ENCODE measurements at places on chromosomes 1 and 21.

- no peak for DNase-seq
These were observed 6.0 kb upstream of the TNFRSF25 start for GRCh38 chr1:6471970-6472368.

GRCh38 chr1:207933205-207933800 is 22.4 kb upstream of the CD34 start:
- no peak for DNase-seq

- no peak for DNase-seq
These were observed 24.4 kb downstream of the CRYAA start for GRCh38 chr21:43193088-43193650.

DNA sequence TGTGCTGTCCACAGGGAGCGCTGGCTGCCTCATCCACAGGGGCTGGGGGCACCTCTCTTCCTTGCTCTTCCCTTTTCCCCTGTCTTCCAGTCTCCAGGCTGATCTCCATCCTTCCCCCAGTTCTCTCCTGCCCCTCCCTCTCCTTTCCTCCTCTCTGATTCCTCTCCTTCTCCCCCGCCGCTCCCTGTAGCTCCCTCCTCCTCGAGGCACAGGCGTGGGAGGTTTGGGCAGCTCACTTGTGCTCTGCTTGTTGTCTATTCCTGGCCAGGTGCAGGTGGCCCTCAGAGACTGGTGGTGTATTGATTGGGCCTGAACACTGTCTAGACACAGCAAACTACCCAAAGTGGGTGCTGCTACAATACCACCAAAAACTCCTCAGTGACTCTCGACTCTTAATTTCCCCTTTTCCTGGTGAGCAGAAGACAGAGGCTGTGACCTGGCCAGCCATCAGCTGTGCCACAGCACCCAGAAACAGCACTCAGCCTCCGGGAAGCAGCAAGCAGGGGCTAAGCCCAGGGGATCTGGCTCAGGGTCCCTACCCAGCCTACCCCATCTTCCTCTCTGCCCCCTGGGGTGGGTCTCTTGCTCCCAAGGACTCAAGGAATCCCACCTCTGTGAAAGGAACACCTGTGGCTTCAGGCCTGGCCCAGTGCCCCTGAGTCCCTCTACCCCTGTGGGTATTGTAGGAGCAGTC is 93.3 kb downstream of the DDX20 start:
- DNase-seq = no peak

- no peak for DNase-seq
These were observed 221.2 kb downstream of the DISC1 start for GRCh38 chr1:231847612-231848397.

- no peak for DNase-seq
These were observed 92.6 kb downstream of the ATG4C start for GRCh38 chr1:62876535-62876934.

DNA sequence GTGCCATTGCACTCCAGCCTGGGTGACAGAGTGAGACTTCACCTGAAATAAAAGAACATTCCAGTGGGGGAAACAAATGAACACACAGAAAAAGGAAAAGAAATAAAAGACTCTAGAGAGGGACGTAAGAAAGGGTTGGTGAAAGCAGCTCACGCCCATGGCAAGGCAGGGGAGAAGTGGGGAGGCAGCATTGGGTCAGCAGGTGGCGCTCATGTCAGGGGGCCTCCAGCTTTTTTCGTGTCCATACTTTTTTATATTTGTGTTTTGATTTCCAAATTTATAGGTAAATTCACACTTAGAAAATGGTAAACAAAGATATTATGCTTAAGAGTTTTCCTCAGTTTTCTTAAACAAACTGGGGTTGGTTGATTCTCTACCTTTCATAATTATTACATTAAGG is 45.5 kb downstream of the VPS13D start:
- DNase-seq = peak; percentile 22

DNA sequence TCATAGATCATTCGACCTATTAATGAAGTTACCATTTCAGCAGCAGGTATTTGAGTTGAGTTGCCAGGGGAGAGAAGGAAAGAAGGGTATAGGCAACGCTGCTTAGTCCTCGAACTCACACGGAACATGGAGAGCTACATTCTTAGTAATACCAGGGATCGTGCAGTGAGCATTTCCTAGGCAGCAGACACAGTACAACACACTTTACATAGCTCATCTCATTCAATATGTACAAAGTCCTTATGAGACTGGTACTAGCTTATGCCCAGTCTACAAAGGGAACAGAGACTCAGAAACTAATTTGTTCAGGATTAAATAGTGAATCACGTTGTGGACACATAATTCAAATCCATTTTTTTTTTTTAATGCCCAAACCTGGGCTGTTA is 25.6 kb downstream of the IRF2BP2 start:
- no peak for DNase-seq

GRCh38 chr1:65267271-65267670 is 42.1 kb upstream of the DNAJC6 start:
- no peak for DNase-seq

- DNase-seq = no peak
These were observed 68.5 kb upstream of the SDC3 start for GRCh38 chr1:30977105-30977504.

DNA sequence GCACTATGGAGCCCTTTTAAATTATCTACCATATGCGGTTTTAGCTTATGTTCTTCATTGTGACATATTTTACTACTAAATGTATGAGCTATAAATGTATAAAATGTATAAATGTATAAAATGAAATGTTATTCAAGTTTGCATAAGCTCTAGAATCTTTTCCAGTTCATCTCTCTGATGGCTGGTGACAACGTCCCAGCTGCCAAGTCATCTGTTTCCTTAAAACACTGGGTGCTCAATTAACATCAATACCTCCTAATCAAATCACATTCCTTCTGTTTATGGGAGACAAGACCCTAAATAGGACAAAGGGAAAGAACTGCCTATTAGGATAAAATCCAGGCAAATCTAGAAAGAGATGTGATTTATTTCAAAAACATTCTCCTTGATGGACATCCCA is 22.9 kb downstream of the DSTYK start:
- no peak for DNase-seq

DNA sequence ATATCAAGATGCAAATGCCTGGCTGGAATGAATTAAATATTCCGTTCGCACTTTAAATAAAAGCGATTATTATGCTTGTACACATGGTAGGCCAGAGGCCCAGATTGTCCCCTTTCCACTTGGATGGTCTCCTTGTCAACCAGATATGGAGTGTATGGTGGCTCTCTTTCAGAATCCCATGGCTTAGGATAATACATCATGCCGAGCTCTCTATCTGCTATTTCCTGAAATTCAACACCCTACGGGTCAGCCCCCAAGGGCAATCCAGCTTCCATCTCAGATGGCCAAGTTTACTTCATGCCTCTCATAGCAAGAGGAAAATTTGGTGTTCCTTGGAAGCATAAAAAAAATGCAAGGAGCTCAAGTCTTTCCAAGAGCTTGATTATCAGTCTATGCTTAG is 25.4 kb upstream of the FMO1 start:
- DNase-seq = no peak

GRCh38 chr1:230349020-230349393 is 77.1 kb downstream of the PGBD5 start:
- DNase-seq = no peak

- no peak for DNase-seq
These were observed 45.1 kb upstream of the EXO1 start for GRCh38 chr1:241802863-241803262.

GRCh38 chr1:65263286-65263685 is 46.1 kb upstream of the DNAJC6 start:
- DNase-seq = no peak

DNA sequence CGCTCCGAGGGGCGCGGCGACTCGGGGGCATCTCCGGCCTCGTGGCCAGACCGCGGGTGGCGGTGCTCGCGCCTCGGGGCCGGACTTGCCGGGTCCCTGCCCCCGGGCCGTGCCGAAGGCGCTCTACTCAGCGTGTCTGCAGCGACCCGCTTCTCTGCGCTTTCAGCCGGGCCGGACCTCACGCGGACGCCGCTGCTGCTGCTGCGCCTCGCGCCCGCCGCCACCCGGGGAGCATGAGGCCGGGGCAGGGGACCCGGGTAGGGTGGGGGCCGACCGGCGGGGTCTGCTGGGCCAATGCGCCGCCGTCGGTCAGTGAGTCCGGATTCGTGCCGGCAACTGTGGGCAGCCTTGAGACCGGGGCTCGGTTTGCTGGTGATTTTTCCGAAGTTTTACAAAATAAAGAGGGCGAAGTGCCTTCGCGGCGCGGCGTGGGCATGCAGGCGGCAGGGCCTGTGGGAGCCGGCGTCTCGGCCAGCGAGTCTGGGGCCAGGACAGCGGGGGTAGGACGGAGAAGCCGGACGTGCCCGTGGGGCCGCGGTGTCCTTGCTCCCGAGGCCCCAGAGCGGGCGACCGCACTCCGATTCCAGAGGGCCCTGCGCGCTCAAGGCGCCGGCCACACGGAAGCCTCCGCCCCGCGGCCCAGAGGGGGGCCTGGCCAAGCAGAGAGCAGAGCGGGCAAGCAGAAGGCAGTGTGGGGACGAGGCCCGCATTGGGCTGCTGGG is 749 bp downstream of the FAM163A start:
- no peak for DNase-seq

DNA sequence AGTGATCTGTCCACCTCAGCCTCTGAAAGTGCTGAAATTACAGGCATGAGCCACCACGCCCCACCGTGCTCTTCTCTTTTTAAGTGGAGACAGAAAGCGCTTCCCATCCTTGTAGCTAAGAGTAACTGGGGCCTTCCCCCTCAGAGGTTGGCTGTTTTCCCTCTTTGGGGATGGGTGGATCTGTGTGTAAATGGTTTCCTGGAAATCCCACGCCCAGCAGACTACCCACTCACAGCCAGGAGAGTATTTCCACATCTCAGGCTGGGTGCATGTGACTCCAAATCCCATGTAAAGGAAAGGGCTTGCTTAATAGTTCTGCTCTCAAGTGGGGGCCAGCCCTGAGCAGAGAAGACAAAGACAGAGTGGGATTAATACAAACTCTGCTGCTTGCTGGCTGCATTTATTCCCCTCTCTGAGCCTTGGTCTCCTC is 19.6 kb upstream of the TCEA3 start:
- no peak for DNase-seq

GRCh38 chr1:185262151-185262550 is 54.9 kb downstream of the IVNS1ABP start:
- DNase-seq = no peak

- peak; percentile 12 for DNase-seq
These were observed 54.9 kb downstream of the DMRTA2 start for GRCh38 chr1:50368179-50369007.

DNA sequence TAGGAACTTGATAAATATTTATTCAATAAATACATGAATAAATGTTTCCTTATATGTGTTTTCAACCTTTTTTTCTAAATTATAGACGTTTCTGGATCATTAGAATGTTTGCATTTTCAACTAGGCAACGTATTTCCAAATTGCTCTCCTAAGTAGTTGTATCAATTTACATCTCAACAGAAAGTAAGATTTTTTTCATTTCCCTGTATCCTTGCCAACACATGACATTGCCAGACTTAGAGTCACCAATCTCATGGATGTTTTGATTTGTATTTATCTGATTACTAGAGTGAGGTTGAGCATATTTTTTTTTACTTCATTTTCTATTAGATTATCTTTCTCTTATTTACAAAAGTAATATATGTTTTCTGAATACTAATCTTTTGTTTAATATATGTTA is 22.2 kb upstream of the SMG7 start:
- no peak for DNase-seq

DNA sequence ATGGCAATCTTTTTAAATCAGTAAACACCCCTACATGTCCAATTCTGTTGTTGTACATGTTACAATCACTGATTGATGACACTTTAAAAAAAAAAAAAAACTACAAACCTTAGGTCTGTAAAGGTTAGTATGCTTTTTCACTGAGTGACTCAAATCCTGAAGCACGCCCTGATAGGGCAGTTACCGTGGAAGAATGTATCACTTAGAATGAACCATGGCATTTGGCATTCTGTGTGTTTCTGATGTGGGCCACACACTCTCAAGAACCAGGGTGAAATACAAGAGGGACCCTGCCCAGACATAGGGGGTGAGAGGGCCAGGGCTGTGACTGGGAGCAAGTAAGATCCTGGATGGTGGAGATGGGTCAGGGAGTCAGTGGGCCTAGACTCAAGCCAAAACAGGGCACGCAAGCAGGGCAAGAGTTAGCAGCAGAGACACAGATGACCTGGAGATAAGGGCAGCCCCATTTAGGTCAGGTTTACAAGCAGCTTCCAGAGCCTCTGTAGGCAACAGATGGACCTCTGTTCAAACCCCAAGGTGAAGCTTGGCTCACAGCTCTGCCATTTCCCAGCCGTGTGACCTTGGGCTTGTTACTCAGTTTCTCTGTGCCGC is 47.6 kb upstream of the DMRTB1 start:
- DNase-seq = no peak

DNA sequence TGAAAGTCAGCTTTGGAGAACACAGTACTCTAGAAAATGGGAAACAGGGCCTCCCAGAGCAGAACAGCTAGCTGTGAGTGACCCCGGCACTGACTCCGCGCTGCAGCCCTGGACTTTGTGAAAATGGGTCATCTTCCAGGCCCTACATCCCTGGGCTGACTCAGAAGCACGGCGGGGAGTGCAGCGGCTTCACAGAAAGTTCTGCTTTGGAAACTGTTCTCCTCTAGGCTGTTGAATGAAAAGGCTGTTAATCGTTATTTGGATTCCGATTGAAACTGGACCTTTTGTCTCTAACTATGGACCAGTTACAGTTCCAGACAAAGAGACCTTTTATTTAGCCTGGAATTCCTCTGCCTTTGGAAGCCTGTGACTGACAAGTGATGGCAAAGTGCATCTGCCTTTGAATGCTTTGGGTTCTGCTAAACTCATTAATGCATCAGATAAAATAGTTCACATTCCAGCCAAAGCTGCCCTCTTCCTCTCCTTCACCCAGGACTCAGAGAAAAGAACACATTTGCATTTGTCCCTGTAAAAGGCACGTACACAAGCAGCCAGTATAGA is 144.9 kb upstream of the HOOK1 start:
- no peak for DNase-seq

DNA sequence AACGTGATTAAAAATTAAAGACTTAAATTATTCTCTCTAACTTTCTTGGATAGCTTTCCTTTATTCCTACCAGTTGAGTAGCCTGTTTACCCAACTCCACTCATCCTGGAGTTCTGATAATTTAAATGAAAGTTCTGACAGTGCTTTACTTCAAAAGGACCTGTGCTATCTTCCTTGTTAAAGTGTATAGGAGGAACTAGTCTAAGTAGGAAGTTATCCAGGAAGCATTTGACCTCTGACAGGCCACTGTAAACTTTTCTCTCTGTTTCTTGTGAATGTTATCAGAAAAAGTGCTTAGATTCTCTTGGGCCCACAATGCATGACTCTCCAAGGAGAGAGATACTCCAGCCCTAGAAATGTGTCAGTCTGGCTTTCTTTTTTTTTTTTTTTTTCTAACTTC is 9.2 kb downstream of the UAP1 start:
- DNase-seq = no peak

GRCh38 chr1:3323021-3323795 is 131.3 kb upstream of the ARHGEF16 start:
- no peak for DNase-seq

DNA sequence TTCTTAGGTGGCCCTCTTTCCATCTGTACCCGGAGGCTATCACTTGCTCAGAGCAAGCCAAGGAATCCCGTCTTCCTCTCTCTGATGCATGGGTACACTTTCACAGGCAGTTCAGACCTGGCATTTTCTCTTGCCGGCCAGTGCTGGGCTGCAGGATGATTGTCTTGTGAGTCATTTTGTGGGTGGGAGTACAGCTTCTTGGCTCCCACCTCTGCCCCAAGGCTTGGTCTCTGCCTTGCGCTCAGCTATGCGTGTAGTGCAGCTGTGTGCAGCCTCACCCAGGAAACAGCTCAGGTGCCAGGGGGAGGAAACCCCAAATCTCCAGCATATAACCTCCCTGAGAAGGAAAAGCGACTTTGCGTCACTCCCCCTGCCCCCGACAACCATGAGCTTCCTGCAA is 3.9 kb upstream of the AJAP1 start:
- no peak for DNase-seq
